ENCODE measurements at places on chromosomes 11 and 22. TPM values are rescaled to one million over a fixed set of nuclear protein-coding genes. Genes with fewer than 3 reads are reported as not detected.

LMO2 gene
- total RNA-seq, result 0.31 TPM

GRCh38 chr22:46007003-46007847, 30.3 kb upstream of the WNT7B start:
- DNase-seq, result peak; percentile 88

ANKK1 gene
- not detected for total RNA-seq

CASP1 gene
- 4.1 TPM for total RNA-seq

DNA sequence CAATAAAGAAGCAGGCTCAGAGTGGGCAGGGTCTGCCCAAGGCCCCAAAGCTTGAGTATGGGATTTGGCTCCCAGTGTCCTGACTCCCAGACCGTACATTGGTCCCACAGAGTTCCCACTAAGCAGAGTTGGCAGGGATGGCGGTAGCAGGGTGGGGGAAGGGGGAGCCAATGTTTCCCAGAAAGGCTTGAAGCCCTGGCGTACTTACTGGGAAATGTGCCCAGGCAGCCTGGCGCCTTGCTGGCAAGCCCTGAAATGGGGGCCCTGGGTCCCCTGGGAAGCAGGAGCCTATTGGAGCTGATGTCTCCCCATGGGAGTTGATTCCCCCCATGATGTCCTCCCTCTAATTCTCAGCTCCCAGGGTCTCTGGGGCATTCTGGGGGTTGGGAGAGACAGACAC, 9.3 kb downstream of the ARHGEF17 start:
- no peak for DNase-seq
